ENCODE measurements at places on chromosomes 16 and 17.

- peak; percentile 20 for DNase-seq
Measured at GRCh38 chr17:82793974-82794630, 42.2 kb downstream of the TBCD start.

- DNase-seq = no peak
Measured at GRCh38 chr17:19303367-19303776, 59.2 kb downstream of the B9D1 start.

DNA sequence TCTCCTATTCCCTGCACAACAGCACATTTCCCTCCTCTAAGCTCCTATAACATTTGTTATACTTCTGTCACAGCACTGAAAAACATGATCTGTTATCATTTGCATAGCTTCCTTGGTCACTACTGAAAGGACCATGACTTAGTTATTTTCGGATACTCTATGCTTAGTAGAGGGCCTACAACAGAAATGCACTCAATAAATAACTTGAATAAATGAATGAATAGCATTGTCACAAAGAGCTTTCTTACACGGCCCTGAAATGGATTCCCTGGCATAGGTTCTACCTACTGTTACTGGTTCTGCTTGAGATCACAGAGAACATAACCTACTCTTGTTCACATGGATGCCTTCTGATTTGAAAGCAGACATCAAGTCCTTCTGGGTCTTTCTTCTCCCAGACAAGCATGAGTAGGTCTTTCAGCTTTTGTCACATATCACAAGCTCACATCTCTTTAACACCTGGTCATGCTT, 41.6 kb downstream of the MYO1D start:
- DNase-seq = no peak

- no peak for DNase-seq
Measured at GRCh38 chr17:42568341-42569111, 1.6 kb downstream of the MLX start.

DNA sequence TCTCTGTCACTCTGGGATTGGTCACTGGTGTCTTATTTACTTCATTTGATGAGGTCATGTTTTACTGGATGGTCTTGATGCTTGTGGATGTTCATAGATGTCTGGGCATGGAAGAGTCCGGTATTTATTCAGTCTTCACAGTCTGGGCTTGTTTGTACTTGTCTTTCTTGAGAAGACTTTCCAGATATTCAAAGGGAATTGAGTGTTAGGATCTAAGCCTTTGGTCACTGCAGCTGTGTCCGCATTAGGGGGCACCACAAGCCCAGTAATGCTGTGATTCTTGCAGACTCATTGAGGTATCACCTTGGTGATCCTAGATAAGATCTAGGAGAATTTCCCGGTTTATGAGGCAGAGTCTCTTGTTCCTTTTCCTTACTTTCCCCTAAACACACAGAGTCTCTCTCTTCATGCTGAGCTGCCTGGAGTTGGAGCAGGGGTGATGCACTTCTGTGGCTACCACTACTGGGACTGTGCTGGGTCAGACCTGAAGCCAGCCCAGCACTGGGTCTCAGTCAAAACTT, 214.7 kb downstream of the SPECC1 start:
- no peak for DNase-seq

DNA sequence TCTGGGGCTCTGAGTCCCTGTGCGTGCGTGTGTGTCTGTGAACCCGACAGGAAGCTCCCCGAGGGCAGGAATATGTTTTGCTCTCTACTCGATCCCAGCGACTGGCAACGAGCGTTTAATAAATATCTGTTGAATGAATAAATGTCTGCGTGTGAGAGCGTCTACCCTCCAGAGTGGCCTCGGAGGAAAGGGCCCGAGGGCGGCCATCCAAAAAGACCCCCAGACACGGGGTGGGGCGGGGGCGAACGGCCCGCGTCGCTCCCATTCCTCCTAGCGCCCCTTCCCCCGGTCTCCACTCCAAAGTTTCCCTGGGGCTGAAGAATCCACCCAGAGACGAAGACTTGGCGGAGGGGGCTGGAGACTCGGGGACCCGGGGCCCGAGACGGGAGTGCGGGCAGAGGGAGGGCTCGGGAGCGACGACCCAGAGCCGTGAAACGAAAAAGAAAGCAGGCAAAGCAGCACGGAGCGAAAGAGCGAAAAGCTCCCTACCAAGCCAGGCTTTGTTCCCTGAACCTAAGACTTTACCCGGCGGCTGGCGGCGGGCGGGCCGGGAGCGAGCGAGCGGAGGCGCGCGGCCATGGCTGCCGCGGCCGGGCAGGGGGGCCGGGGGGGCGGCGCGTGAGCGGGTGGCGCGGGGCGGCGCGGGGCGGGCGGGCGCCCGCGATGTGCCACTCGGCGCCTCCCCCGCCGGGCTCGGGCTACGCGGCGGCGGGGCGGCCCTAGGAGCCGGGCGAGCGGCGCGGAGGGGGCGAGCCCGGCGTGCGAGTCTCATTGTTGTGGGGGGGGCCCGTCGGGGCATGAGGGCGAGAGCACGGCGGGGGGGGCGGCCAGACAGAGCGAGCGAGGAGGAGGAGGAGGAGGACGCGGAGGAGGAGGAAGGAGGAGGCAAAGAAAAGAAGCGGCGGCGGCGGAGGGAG, at the start of gene MLLT6:
Gene MLLT6, plus strand, starts transcription at position 668 of the 917 bp plus-strand sequence. CDS start 360 bp downstream, outside the sequence.
- DNase-seq = peak; percentile 24

DNA sequence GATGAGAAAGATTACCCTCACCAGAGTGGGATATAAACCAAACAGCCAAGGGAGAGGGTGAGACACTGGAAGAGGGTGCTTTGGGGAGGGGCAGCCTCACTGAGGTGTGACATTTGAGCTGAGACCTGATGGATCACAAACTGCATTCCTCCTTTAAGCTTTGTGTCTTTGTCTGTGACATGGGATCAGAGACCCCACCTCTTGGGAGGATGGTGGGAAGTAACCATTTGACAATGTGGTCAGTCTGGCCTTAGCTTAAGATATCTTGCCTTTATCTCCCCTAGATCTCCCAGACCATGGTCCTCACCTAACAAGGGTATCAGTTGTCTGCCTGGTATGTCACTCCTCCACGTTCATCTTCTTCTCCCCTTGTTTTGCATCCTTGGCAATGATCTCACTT, 163.4 kb downstream of the SHISA9 start:
- no peak for DNase-seq

- DNase-seq = no peak
Measured at GRCh38 chr17:76869496-76870376, 1.5 kb downstream of the MGAT5B start.

- DNase-seq = no peak
Measured at GRCh38 chr17:20267459-20267842, 199.9 kb downstream of the LGALS9B start.

GRCh38 chr17:1800712-1801111, 29.0 kb downstream of the SMYD4 start:
- DNase-seq = no peak

- DNase-seq = no peak
Measured at GRCh38 chr17:38606646-38607611, 1.2 kb upstream of the SRCIN1 start.

DNA sequence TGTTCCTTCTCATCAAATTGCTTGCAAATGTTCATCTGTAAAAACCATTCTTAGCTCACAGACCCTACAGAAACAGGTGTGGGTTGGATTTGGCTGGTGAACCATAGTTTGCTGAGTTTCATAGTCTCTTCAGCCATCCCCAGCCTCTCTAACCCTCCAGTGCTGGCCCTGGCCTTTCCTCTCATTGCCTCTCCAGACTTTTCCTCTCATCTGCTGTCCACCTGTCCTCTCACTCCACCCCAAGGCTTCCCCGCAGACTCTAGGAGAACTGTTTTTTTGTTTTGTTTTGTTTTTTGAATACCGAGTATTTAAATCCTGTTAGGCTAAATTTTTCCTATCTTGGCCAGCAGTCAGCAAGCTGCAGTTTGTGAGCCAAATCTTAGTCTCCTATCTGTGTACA, 41.1 kb downstream of the MEOX1 start:
- DNase-seq = no peak

DNA sequence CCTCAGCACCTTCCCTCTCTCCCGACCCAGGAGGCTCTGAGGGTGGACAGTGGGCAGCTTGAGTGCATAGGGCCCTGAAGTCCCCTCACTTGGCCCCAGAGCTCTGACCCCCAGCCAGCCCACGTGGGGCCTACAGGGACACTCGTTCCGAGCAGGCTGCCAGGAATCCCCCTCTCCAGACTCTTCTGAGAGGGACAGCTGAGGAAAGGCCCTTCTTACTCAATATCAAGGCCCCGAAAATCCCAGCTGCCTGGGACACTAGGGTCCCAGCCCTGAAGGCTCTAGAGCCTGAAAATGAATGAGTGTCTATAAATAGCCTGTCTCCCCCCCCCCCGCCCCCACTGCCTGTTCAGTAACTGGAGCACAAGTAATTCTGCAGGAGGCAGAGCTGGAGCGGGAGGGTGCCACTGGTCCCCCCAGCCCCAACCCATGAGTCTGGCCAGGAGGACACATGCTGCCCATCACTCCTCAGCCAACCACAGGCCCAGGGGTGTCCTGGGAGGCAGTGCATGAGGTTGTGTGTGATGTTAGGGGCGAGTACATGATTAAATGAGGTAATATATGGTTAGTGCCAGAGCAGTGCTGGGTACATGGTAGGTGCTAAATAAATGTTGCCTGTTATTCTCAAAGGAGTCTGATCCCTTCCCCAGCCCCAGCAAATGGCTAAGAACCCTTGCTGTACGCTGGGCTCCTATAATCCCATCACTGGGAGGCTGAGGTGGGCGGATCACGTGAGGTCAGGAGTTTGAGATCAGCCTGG, 11.6 kb downstream of the ADAM11 start:
- DNase-seq = no peak

- DNase-seq = no peak
Measured at GRCh38 chr17:40936976-40937375, 470 bp downstream of the KRT23 start.

DNA sequence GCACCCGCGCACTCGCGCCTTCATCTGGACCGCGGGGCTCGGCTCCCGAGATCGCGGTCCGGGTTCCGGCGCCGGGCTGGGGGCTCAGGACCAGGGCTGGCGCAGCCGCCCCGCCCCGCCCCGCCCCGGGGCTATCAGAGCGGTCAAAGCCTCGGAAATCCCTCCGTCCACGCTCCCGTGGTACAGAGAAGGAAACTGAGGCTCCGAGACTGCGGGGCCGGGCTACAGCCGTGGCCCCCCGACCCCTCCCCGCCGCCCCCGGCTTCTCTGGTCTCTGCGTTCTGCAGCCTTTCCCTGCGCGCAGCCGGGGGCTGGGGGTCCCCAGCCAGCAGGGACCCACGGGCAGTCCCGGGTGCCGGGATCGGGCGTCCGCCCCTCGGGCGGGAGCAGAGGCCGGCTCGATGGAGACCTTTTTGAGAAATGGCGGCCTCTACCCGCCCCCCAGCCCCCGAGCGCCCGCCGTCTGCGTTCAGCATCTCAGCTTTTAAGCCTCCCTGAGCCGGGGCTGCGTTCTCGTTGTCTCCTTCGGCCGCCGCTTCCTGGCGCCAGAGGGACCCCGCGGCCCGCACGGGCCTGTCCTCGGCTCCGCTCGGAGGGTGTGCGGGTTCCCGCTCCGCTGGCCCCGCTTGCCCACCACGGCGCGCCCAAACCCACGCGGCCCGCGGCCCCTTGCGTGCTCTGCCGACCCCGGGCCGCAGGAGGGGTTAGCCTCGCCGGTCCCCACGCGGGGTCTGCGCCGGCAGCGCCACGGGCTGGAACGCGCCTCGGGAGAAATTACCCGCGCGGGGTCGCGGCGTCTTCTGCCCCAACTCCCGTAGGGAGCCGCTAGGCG, 1.5 kb upstream of the NPTX1 start:
- DNase-seq = no peak

DNA sequence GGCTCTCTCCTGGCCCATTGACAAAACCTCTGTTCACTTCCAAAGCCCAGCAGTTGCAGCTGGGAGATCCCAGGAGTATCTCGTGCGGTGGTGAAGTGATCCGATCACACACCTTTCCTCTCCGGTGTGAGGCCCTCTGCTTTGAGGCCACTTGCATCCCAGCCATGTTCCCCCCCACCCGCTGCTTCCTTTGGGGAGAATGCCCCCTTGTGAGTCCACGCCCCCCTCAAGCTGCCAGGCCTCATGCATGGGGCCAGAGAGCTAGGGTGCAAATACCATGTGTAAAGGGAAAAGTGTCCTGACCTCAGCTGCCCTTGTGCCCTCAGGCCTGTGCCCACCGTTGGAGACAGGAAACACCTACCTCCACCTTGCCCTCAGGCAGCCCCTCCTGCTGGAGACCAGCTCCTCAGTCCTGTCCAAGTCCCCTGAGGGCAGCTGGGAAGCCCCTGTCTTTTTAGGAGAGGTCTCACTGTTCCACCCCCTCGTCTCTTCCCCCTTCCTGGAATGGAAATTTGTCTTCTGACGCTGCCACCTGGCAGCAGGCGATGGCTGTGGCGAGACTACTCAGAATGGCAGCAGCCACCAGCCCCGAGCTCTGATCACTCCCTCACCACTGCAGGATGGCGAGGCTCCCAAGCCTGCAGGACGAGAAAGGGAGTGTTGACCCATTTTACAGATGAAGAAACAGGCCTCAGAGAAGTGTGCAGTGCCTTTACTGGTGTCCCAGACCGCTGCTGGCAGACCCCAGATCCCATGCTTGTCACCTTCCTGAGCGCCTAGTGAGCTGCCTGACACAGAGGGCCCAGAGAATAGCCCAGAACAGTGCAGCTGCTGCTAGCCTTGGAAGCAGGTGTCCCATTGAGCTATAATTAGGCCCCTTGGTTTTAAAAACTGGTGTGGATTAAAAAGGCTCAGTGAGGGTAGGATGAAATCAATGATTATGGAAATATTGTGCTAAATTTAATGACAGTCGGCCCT, 120.6 kb upstream of the CACNG5 start:
- DNase-seq = no peak

- no peak for DNase-seq
Measured at GRCh38 chr16:69845181-69845580, 83.0 kb downstream of the WWP2 start.

- DNase-seq = no peak
Measured at GRCh38 chr16:82037666-82038065, 2.6 kb downstream of the HSD17B2 start.

All from NCI-H187 (cell line).